Daoy (cell line): ENCODE measurements at places on chromosomes 5 and 9. TPM values are rescaled to one million over a fixed set of nuclear protein-coding genes. Genes with fewer than 3 reads are reported as not detected.

DNA sequence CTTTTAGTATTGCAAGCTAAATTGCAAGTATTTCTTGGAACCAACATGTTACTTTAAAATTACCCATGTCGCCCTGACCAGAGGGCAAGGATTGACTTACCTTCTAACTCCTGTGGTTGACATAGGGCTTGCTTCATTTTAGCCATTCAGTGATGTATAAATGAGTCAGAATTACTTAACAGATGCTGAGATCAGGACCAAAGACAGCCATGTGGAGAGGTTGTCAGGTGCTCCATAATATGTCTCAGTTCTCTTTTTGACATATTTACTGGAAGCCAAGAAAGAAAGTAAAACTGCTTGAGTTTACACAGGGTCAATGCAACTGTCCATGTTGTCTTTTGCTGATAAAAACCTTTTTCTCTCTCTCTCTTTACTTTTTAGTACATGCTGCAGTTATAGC lies 33.2 kb downstream of the F2RL2 start:
- DNase-seq = no peak

- DNase-seq = no peak
Observed at GRCh38 chr5:171989946-171990712, 16.3 kb downstream of the FBXW11 start.

DNA sequence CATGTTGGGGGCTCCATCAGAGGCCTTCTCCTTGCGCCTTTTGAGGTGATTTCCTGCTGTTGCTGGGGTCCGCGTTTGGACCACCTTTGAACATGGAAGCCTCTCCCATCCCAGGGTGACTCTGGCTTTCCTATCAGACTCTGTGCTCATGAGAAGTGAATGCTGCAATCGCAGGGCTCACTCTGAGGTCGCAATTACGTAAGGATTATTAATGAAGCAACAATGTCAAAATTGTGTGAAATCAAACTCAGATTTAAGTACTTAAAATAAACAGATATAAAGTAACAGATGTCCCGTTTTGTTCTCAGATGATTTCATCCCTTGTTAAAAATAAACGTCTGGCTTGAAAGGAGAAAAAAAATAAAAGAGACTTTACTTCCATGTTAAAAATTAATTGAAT lies 634.2 kb downstream of the BNC2 start:
- DNase-seq = no peak

DNA sequence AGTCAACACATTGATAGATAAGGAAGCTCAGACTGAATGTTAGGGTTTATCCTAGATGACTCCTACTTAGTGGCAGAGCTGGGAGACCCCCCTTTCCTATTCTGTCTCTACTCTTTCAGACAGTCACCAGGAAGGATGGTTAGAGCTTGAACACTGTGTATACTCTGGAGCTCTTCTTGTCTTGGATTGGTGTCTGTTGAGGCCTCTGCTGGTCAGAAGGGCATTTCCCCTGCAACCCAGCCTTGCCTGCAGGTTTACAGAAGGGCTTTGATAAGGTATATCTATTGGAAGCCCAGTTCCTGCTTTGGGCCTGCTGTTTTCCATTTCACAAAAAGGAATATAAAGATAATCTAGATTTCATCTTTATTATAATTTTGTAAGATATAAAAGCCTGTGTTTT lies 71.8 kb downstream of the KDM4C start:
- DNase-seq = no peak

GRCh38 chr9:68781928-68782327 lies 76.9 kb downstream of the PIP5K1B start:
- no peak for DNase-seq

DNA sequence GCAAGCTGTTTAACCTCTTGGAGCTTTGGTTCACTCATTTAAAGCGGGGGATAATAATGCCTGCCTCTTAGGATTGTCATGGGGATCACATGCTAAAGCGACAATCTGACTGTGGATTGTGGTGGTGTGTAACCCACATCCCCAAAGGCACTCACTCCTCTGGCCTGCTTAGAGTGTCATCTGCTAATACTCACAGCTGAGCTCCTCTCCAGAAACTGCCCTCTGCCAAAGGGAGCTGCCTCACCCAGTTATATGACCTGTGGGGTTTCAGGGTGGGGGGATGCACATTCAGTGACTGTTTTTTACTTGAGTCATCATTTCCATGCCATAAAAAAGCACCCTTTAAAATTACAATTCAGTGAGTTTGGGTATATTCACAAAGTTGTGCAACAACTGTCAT lies 110.0 kb upstream of the SPOCK1 start:
- no peak for DNase-seq

DNA sequence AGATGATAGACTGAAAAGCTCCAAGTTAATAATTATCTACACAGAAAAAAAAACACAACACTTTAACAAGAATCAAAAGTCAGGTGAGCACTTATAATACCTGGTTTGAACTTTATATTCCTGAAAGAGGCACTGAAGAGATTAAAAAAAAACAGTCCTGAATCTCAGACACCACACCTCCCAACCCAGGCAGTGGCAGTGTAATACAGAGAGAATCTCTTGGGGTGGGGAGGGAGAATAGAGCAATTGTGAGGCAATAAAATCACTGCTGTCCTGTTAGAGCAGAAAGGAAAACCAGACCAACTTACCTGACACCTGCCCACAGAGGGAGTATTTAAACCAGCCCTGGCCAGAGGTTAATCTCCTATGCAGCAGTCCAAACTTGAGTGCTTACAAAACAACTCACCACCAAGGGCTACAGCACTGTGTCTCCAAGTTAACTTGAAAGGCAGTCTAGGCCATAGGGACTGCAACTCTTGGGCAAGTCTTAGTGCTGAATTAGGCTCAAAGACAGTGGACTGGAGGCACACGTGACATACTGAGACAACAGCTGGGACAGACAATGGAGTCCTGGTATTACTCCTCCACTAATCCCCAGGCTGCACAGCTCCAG lies 54.2 kb downstream of the SLCO4C1 start:
- DNase-seq = no peak

DNA sequence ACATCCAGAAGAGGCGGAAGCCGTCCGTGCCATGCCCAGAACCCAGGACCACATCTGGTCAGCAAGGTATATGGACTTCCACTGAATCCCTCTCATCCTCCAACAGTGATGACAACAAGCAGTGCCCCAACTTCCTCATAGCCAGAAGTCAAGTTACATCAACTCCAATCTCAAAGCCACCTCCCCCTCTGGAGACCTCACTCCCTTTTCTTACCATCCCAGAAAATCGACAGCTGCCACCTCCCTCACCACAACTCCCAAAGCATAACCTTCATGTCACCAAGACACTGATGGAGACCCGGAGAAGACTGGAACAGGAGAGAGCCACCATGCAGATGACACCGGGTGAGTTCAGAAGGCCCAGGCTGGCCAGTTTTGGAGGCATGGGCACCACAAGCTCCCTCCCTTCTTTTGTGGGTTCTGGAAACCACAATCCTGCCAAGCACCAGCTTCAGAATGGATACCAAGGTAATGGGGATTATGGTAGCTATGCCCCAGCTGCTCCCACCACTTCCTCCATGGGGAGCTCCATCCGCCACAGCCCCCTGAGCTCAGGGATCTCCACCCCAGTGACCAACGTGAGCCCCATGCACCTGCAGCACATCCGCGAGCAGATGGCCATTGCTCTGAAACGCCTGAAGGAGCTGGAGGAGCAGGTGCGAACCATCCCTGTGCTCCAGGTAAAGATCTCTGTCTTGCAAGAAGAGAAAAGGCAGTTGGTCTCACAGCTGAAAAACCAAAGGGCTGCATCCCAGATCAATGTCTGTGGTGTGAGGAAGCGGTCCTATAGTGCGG lies 130.3 kb upstream of the DMRT1 start:
- no peak for DNase-seq

DNA sequence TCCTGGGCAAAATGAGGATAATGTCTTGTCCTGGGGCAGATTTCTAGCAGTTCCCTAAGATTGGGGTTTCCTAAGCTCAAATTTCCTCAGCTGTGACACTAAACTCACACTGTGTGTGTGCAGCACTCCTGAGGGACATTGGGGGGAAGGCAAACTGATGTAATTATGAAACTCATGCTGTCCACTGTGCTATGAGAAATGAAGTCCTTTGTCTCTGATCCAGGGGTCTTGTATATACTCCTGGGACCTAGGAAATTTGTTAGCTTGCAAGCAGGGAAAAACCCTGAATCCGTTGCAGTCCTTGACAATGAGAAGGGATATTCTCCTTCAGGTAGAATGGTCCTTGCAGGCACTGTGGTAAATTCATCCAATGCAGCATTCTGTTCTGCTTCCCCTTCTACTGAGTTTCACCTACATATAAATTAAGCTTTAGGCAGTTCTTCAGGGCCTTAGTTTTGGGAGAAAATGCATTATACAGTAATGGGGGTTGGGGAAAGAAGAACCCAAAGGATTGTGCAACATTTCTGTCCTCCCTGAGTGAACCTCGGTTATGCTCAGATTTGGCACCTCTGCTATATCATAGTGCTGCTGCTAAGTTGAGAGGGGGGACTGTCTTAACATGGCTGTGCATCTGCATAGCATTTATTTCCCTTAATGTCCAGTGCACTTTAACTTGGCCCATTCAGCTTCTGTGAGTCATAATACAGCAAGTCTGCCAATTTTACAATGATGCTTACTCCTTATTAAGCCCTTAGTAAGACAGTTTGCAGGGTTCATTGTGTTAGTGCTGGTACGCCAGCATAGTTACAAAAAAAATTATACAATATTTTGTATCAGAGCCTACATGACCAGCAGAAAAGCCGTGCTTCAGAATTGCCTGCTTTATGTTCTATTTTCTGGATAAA lies 80.2 kb downstream of the PJA2 start:
- no peak for DNase-seq

DNA sequence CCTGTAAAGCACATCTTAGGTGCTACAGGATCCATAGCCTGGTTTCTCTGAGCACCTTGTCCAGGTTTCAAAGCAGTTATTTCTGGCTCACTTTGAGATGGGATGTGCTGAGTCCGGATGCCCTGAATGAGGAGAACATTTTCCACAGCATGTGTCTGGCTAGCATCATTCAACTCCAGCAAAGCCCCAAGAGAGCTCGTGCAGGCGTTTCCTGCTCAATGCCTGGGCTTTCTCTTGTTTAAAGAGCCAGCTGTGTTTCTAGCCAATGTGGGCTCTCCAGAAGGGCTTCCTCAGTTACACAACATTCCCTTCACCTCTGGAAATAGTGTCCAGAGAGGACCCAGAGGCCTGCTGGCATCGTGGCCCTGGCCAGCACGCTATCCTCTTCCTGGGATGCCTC lies 411.7 kb downstream of the DMAC1 start:
- no peak for DNase-seq

DNA sequence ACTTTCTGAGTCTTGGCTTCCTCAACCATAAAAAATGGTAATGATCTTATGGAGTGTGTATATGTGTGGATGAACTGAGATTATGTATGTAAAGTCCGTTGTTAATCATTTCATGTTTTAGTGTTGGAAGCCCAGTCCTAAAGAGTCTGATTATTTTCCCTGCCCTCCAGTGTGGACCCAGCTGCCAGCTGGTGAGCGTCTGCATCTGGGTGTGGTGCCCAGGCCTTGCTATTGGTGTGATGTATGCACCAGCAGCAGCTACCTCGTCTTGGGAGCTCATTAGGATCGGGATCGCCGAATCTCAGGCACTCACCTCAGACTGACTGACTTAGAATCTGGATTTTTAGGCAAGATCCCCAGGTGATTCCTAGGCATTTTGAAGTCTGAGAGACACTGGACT lies 63.8 kb downstream of the LRRC70 start:
- DNase-seq = no peak

GRCh38 chr9:34443976-34444375 lies 14.4 kb downstream of the FAM219A start:
- no peak for DNase-seq

GRCh38 chr9:27572566-27572917 lies 739 bp downstream of the C9orf72 start:
- DNase-seq = peak; percentile 64

DNA sequence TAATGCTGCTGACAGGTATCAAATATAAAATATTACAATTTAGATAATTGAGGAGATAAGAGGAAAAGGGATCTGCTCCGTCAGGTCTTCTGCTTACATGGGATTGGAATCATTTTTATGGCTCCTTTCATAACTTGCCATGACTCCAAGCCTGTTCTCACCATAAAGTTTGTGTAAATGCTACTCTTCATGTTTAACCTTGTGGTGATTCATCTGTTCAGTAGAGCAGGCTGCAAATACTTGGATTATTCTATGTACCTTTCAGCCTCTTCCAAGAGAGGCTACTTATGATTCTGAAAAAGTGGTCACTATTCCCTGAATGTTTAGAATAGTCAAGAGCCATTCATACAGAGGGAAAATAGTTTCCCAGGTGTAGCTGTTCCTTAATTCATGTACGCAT lies 66.9 kb downstream of the SLC44A1 start:
- DNase-seq = no peak

BHMT2 gene
- total RNA-seq = 3.4 and 8.0 TPM in 2 replicates

LECT2 gene
- not detected in 2 replicates for total RNA-seq

PTGDS gene
- not detected in 2 replicates for total RNA-seq

DDX4 gene
- total RNA-seq = not detected in 2 replicates

ACTBL2 gene
- 7.1 and 8.7 TPM in 2 replicates for total RNA-seq

MYOT gene
- total RNA-seq = not detected in 2 replicates
